ENCODE measurements at places on chromosomes 5 and 9. TPM values are rescaled to one million over a fixed set of nuclear protein-coding genes. Genes with fewer than 3 reads are reported as not detected.
A peak's percentile ranks its signal among the peaks of the same experiment; 100 is the strongest.

DNA sequence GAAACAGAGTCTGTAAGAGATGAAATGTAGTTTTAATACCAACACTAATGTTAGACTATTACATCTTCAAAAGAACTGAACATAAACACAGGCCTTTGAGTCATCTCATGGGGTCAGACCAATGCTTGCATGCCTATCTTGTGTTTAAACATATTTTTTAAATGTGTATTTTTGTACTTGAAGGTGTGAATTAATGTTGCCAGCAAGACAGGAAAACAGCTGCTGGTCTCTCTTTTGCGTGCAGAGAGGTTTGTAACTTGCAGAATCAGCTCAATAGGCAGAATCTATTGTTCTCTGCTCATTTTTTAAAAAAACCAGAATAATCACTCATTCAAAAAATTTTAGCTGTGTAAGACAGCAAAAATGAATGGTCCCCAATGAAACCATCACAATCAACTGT lies 180.2 kb downstream of the ALDH1A1 start:
- H3K27me3 ChIP-seq = peaks cover 3% of the 10 kb centered on the region
- no peak overlapping the region for H3K27ac ChIP-seq
- H3K4me3 ChIP-seq = no peak overlapping the region
- H3K36me3 ChIP-seq = no peaks in the 10 kb centered on the region
- no peak for DNase-seq
- no peaks in the 10 kb centered on the region for H3K4me1 ChIP-seq

GRCh38 chr9:88052321-88052965 lies 78.1 kb upstream of the CDK20 start:
- H3K4me1 ChIP-seq = peaks cover 7% of the 10 kb centered on the region
- no peaks in the 10 kb centered on the region for H3K36me3 ChIP-seq
- no peak overlapping the region for H3K27ac ChIP-seq
- H3K27me3 ChIP-seq = peaks cover 2% of the 10 kb centered on the region
- no peak for DNase-seq

- H3K27ac ChIP-seq = no peak overlapping the region
- peaks cover 10% of the 10 kb centered on the region for H3K27me3 ChIP-seq
- H3K4me3 ChIP-seq = no peak overlapping the region
- no peaks in the 10 kb centered on the region for H3K4me1 ChIP-seq
Observed at GRCh38 chr5:79787448-79787847, 97.8 kb downstream of the CMYA5 start.

DNA sequence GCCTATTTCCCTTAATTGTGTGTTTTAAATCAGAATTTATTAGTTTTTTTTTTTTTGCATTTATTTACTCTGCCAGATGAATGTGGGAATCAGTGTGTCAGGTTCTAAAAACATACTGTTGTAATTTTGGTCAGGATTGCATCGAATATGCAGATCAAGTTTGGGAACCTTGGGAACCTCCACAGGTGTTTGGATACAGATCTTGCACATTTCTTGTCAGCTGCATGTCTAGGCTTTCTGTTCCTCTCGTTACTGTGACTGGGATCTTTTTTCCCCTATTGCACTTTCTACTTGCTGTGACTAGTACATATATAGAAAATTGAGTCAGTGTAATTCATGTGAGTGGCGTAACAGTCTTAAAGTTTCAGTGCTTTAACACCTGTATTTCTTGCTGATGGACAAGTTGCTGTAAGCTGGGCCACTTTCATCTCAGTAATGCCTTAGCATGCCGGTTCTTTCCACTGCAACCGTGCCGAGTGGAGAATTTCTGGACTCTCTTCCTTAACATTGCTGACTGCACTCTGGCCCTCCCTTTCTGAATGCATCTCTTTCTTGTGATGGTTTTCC lies 112.5 kb downstream of the TENT4A start:
- peaks cover 23% of the 10 kb centered on the region for H3K27me3 ChIP-seq
- peaks cover 39% of the 10 kb centered on the region for H3K4me1 ChIP-seq
- peaks cover under 1% of the 10 kb centered on the region for H3K36me3 ChIP-seq
- H3K27ac ChIP-seq = no peak overlapping the region

DNA sequence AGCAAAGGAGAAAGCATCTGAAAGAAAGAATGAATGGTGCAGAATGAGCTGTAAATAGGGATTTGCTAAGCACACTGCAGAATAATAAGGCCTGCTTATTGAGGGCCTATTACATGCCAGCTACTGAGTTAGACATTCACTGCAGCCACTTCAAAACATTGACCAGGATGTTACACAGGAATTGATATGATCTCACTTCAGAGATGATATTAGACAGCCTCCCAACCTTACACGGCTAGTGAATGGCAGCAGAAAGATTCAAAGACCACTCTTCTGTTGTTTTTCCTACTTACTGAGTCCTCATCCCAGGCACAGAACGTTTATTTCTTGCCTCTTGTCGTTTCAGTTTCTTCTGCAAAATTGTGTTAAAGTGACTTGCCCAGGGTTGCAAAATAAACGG lies 1209.9 kb upstream of the WWC1 start:
- H3K4me3 ChIP-seq = no peak overlapping the region
- no peaks in the 10 kb centered on the region for H3K4me1 ChIP-seq
- no peak for DNase-seq

DNA sequence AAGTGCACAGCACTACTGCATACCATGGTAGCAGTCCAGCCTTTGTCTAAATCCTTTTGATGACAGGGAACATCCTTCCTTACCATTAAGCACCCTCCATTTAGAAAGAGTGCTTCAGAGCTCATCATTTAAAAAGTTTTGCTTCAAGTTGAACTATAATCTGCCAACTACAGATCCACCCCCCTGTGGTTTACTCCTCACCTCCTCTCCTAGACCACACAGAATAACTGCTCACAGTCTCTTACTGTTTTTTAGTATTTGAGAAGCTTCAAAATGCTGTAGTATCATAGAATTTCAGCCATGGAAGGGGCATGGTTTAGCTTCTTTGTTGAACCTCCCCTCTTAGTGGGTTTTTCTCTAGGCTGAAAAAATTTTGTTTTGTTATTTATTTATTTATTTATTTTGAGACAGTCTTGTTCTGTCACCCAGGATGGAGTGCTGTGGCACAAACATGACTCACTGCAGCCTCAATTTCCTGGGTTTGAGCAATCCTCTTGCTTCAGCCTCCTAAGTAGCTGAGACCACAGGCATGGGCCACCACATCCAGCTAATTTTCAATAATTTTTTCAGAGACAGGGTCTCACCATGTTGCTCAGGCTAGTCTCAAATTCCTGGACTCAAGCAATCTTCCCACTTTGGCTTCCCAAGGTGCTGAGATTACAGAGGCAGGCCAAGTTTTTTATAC lies 384.3 kb upstream of the RFX3 start:
- H3K36me3 ChIP-seq = no peaks in the 10 kb centered on the region
- no peaks in the 10 kb centered on the region for H3K27me3 ChIP-seq
- peaks cover 4% of the 10 kb centered on the region for H3K4me1 ChIP-seq
- no peak overlapping the region for H3K27ac ChIP-seq
- DNase-seq = no peak
- H3K4me3 ChIP-seq = no peak overlapping the region

The SNCB gene
- total RNA-seq = not detected

DNA sequence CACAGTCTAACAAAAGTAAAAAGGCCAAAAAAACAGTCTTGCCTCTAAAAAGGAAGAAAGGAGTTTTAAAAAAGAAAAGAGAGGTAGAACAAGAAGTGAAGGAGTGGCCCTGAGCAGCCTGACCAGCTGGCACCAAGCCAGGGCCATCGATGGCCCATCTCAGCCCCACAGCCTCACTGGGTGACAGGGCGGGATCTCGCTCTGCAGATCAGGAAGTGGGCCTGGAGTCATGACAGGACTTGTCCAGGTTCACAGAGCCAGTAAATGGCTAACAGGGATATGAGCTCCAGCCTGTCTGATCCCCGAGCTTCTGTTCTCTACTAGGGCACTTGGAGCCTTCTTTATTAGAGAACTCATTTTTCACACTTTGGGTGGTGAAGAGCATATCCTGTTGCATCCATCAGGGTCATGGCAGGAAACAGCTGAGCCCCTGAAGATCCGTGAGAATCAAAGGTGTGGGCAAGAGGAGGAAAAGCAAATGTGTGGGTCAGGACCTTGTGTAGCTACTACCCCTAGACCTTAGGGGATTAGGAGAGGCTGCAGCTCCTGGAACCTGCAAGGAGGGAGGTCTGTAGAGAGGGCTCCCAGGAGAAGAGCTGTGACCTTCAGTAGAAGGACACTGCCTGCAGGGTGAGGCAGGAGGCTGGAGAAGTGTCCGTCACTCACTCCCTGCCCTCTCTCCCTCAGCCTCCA lies 299.0 kb upstream of the MSX2 start:
- no peak for DNase-seq
- no peaks in the 10 kb centered on the region for H3K36me3 ChIP-seq
- no peak overlapping the region for H3K27ac ChIP-seq
- no peaks in the 10 kb centered on the region for H3K4me1 ChIP-seq
- H3K4me3 ChIP-seq = no peak overlapping the region
- H3K27me3 ChIP-seq = no peaks in the 10 kb centered on the region

GRCh38 chr9:109109967-109110328 lies 9.8 kb downstream of the TMEM245 start:
- no peaks in the 10 kb centered on the region for H3K27me3 ChIP-seq
- H3K27ac ChIP-seq = peak overlapping the region; percentile 24
- H3K4me3 ChIP-seq = no peak overlapping the region
- no peak for DNase-seq
- peaks cover 27% of the 10 kb centered on the region for H3K36me3 ChIP-seq

The PNPLA7 gene
- 1.2 TPM for total RNA-seq

GRCh38 chr5:108556441-108557145 lies 174.7 kb upstream of the FBXL17 start:
- no peak for DNase-seq
- no peak overlapping the region for H3K4me3 ChIP-seq
- no peaks in the 10 kb centered on the region for H3K27me3 ChIP-seq
- H3K27ac ChIP-seq = no peak overlapping the region
- no peaks in the 10 kb centered on the region for H3K36me3 ChIP-seq
- no peaks in the 10 kb centered on the region for H3K4me1 ChIP-seq

GRCh38 chr5:73061593-73061992 lies 58.8 kb upstream of the TMEM171 start:
- no peaks in the 10 kb centered on the region for H3K4me1 ChIP-seq
- no peak overlapping the region for H3K27ac ChIP-seq

- no peaks in the 10 kb centered on the region for H3K27me3 ChIP-seq
- H3K4me3 ChIP-seq = peak overlapping the region; percentile 97
- H3K27ac ChIP-seq = peak overlapping the region; percentile 99
- peaks cover 48% of the 10 kb centered on the region for H3K4me1 ChIP-seq
Observed at GRCh38 chr9:70412832-70413463, 1.5 kb downstream of the KLF9 start.

- no peaks in the 10 kb centered on the region for H3K4me1 ChIP-seq
- no peak for DNase-seq
- H3K27ac ChIP-seq = no peak overlapping the region
- H3K36me3 ChIP-seq = no peaks in the 10 kb centered on the region
- H3K4me3 ChIP-seq = no peak overlapping the region
Observed at GRCh38 chr5:129616517-129616916, 131.4 kb upstream of the MINAR2 start.

GRCh38 chr5:135398160-135398854 lies 724 bp downstream of the MACROH2A1 start:
- peak overlapping the region; percentile 89 for H3K4me3 ChIP-seq
- H3K27ac ChIP-seq = peak overlapping the region; percentile 91
- peaks cover 51% of the 10 kb centered on the region for H3K4me1 ChIP-seq
- H3K36me3 ChIP-seq = peaks cover 23% of the 10 kb centered on the region
- peak; percentile 86 for DNase-seq
- no peaks in the 10 kb centered on the region for H3K27me3 ChIP-seq

The ORM2 gene
- total RNA-seq = not detected

- peak; percentile 88 for DNase-seq
- H3K36me3 ChIP-seq = peaks cover 17% of the 10 kb centered on the region
- H3K4me3 ChIP-seq = peak overlapping the region; percentile 74
- H3K27me3 ChIP-seq = no peaks in the 10 kb centered on the region
- H3K4me1 ChIP-seq = peaks cover 53% of the 10 kb centered on the region
- peak overlapping the region; percentile 99 for H3K27ac ChIP-seq
Observed at GRCh38 chr9:19999491-20000057, 210.7 kb upstream of the SLC24A2 start.

GRCh38 chr5:52657247-52657645 lies 130.5 kb upstream of the ITGA1 start:
- no peak for DNase-seq
- H3K4me1 ChIP-seq = no peaks in the 10 kb centered on the region
- H3K27ac ChIP-seq = no peak overlapping the region
- no peak overlapping the region for H3K4me3 ChIP-seq

The ADCY2 gene
- total RNA-seq = not detected

- H3K27me3 ChIP-seq = no peaks in the 10 kb centered on the region
- no peaks in the 10 kb centered on the region for H3K4me1 ChIP-seq
- no peak for DNase-seq
- no peaks in the 10 kb centered on the region for H3K36me3 ChIP-seq
- H3K4me3 ChIP-seq = no peak overlapping the region
Observed at GRCh38 chr5:51495672-51496071, 112.4 kb downstream of the ISL1 start.

DNA sequence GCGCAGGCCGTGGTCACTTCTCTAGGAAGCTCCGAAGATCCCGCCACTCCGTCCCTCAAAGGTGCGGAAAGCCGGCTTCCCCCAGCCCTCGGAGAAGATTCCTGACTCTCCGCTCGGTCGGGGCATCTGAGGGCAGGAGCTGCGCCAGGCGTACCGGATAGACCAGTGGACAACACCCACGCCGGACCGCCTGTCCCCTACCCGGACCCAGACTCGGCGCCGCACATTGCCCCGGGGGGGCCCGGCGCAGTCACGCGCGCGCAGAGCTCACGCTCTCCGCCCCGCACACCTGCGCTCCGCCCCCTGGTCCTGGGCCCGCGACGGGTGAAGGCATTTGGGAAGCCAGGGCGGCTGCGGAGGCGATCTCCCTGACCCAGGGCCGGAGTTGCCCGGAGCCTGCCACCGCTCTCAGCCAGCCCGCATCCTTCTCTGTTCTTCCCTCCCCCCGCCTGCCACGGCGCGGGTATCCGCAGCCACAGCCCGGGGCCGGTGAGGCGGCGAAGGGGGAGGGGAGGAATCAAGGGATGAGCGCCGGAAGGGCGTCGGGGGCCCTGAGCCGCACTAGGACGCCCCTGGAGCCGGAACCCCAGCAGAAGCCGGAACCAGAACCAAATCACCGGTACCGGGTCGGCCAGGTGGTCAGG lies 448 bp downstream of the RELL2 start:
- H3K4me1 ChIP-seq = peaks cover 48% of the 10 kb centered on the region
- DNase-seq = peak; percentile 89
- no peaks in the 10 kb centered on the region for H3K27me3 ChIP-seq
- H3K4me3 ChIP-seq = peak overlapping the region; percentile 96
- H3K27ac ChIP-seq = peak overlapping the region; percentile 92

The GRXCR2 gene
- not detected for total RNA-seq

GRCh38 chr9:14317667-14318320 lies 3.9 kb upstream of the NFIB start:
- DNase-seq = no peak
- no peak overlapping the region for H3K4me3 ChIP-seq
- H3K36me3 ChIP-seq = peaks cover 7% of the 10 kb centered on the region
- no peak overlapping the region for H3K27ac ChIP-seq
- H3K27me3 ChIP-seq = peaks cover 69% of the 10 kb centered on the region

The RGS7BP gene
- not detected for total RNA-seq

DNA sequence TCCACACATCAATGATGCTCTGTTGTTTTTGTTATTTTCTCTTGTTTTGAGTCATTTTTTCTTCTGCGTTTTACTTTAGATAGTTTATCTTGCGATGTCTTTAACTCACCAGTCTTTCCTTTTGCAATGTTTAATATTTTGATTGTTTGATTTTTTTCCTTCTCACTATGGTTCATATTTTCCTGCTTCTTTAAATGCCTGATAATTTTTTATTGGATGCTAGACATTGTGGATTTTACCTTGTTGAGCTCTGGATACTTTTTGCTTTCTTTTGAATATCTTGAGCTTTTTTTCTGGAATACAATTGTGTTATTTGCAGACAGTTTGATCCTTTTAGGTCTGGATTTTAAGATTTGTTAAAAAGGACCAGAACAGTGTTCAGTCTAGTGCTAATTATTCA lies 55.2 kb upstream of the GAS1 start:
- H3K27me3 ChIP-seq = no peaks in the 10 kb centered on the region
- H3K4me1 ChIP-seq = no peaks in the 10 kb centered on the region
- H3K36me3 ChIP-seq = no peaks in the 10 kb centered on the region
- DNase-seq = no peak
- H3K4me3 ChIP-seq = no peak overlapping the region
